Brain microvascular endothelial cell (primary cell): ENCODE measurements at places on chromosomes 5 and 9.
A peak's percentile ranks its signal among the peaks of the same experiment; 100 is the strongest.

- no peak for DNase-seq
These were observed 99.6 kb upstream of the SPEF2 start for GRCh38 chr5:35518104-35518503.

- DNase-seq, result peak; percentile 38
These were observed 13.8 kb downstream of the SNX30 start for GRCh38 chr9:112764344-112764743.

- no peak for DNase-seq
These were observed 79.3 kb upstream of the PRLR start for GRCh38 chr5:35309365-35310130.

DNA sequence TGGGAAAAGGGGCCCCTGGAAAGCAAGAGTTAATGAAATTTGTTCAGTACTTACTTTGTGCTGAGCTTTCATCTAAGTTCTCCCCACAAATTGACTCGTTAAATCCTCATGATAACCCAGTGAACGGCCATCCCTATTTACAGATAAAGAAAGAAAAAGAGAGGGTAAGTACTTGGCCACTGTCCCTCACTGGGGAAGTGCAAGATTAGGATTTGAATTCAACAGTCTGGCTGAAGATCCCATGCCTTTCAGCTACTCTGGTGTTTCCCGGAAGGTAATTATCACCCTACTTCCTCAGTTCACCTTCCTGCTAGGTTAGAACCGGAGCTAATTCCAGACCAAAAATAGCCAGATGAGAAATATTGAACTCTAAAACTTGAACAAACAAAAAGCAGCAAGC lies 269.2 kb upstream of the TLE4 start:
- DNase-seq, result no peak

GRCh38 chr5:157997991-157998504 lies 139.1 kb upstream of the CLINT1 start:
- DNase-seq, result peak; percentile 49

- no peak for DNase-seq
These were observed 3.6 kb downstream of the TRIO start for GRCh38 chr5:14146725-14147124.

GRCh38 chr5:169811023-169811422 lies 169.3 kb downstream of the INSYN2B start:
- no peak for DNase-seq

DNA sequence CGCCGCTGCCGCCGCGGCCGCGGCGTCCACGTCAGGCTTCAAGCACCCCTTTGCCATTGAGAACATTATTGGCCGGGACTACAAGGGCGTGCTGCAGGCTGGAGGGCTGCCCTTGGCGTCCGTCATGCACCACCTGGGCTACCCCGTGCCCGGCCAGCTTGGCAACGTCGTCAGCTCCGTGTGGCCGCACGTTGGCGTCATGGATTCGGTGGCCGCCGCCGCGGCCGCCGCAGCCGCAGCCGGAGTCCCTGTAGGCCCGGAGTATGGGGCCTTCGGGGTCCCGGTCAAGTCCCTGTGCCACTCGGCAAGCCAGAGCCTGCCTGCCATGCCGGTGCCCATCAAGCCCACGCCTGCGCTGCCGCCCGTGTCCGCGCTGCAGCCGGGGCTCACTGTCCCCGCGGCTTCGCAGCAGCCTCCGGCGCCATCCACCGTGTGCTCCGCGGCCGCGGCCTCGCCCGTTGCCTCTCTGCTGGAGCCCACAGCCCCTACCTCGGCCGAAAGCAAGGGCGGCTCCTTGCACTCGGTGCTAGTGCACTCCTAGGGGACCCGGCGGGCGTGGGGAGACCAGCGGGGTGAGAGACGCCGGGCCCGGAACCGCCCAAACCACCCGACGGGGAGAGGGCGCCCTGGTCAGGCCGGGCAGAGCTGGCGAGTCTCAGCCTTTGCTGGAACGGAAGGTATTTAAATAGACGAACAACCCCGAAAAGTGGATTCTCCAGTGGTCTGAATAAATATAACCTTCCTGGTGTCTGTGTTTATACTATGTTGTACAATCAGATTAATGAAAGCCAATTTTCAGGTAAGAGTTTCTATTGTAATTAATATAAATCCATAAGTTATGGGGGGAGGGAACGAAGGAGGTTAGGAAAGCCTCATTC lies 1.2 kb downstream of the FOXB2 start:
- no peak for DNase-seq

- no peak for DNase-seq
These were observed 69.7 kb downstream of the TRIO start for GRCh38 chr5:14212838-14213237.

DNA sequence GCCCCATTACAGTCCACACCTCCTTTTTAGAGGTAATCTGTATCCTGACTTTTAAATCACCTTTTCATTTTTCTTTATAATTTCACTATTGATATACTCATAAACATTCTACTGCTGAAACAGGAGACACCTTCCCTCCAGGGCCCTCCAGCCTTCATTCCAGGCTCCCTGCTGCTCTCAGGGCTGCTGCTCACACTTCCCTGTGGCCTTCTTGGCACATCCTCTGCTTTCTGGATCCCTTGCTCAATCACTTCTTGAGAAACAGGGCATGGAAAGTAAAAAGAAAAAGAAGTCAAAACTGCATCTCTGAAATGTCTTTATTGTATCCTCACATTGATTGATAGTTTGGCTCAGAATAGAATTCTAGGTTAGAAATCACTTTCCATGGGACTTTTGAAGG lies 19.3 kb upstream of the WNT8A start:
- no peak for DNase-seq

DNA sequence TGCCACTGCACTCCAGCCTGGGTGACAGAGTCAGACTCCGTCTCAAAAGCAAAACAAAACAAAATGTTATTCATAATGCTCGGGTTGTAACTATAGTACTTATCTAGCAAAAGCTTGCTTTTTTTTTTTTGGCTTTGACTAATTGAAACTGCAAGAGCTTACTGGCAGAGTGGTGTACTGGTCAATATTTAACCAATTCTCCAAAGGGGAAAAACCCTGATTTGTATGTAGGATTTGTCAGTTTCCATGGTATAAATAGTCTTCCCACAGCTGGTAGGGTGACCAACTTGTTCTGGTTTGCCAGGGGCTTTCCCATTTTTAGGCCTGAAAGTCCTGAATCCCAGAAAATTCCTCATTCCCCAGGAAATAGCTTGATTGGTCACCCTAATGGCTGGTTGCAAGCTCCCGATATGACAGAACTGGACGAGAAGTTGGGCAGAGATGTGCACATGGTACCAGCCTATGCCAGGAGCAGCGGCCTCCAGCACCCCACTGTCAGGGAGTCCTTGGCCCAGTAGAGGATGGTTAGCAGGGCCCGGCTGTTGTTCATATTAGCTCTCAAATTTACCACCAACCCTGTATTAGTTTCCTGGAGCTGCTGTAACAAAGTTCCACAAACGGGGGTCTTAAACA lies 58.0 kb downstream of the FXN start:
- DNase-seq, result no peak

DNA sequence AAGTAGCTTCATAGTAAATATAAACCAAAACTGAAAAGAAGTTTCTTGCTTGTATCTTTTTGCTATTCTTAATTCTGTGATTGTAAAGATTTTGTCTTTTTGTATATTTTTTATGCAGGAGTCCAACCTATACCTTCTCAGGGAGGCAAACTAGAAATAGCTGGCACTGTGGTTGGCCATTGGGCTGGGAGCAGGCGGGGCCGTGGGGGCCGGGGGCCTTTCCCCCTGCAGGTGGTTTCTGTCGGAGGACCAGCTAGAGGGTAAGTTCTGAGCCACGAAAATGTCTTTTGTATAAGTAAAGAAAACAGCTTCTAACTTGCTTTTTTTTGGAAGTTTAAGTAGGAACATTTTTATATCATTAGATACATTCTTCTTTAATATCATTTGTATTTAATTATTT lies 15.4 kb upstream of the PHF2 start:
- DNase-seq, result no peak

DNA sequence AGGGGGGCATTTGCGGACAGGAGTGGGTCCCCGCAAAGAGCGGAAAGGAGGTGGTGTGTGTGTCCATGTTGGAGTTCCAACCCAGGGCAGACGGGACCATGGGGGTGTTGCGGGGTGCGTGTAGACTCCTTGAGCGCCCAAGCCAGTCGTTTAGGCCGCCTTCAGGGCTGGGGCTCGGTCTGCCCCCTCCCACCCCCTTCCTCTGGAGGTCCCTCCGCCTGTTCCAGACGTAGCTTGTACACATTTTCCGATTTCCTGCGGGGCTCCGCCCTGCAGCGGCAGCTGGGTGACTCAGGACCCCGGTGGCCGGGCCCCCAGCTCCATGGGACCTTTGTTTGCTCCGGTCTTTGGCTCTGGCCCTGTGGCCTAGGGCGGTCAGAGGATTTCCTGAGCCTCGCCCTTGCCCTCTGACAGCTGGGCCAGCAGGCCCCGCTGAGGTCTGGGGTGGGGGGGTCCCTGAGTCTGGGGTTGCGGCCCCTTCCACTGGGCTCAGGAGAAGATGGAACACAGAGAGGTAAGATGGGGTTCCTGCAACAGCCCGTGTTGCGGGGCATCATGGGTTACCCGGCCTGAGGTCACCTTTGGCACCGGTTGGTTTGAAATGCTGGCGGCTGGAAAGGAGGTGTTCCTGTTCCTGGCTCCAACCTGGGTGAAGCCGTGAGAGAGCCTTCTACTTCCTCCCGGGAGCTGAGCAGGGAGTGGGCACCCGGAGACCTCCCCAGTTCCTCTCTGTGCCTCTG lies 1.5 kb downstream of the PKN3 start:
- no peak for DNase-seq

DNA sequence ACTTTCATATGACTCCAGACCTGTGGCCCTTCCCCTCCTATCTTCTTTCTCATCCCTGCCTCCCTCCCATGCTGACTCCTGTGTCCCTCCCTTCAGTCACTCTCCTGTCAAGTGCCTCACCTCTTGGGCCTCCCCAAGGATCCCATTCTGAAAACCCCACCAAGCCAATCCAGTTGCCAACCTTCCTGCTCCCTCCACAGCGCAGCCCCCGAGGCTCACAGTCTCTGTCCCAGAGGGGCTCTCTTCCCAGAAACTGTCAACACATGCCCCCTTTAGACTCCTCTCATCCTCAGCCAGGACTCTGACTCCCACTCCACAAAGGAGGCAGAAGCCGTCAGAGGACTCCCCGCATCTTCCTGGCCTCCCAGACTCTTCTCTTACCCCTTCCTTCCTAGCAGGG lies 30.8 kb downstream of the ACSL6 start:
- no peak for DNase-seq

GRCh38 chr5:81265101-81265500 lies 32.0 kb downstream of the CKMT2 start:
- DNase-seq, result peak; percentile 29

GRCh38 chr5:23411994-23412393 lies 95.4 kb upstream of the PRDM9 start:
- DNase-seq, result no peak

GRCh38 chr5:35203403-35203802 lies 26.9 kb downstream of the PRLR start:
- no peak for DNase-seq
